Stimulated activated CD4-positive, alpha-beta T cell treated with anti-CD3 and anti-CD28 coated beads, Interleukin-2, amount 100 ng/mL, for 48 hours (primary cell): ENCODE measurements at places on chromosomes 3 and 15.

GRCh38 chr3:55899887-55900286 is 412.8 kb upstream of the WNT5A start:
- no peak for DNase-seq

DNA sequence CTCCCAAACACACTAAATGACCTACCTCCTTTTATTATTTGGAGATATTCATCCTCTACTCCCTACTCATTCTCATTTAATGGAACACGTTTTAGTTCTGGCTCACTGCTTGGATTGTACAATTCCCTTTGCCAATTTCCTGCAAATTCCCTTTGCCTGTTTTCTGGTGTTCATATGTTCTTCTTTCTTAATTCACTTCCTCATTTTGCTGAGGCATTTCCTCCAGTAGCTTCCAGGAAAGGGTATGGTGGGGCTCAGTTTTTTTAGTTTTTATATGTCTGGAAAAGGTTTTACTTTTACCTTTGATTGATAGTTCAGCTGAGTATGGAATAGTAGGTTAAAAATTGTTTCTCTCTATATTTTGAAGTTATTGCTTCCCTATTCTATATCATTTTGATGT is 143.6 kb upstream of the GOLIM4 start:
- no peak for DNase-seq

- DNase-seq, result no peak
Observed at GRCh38 chr15:56838085-56838484, 80.4 kb upstream of the TCF12 start.

- no peak for DNase-seq
Observed at GRCh38 chr3:45874677-45875346, 11.5 kb upstream of the CCR9 start.

DNA sequence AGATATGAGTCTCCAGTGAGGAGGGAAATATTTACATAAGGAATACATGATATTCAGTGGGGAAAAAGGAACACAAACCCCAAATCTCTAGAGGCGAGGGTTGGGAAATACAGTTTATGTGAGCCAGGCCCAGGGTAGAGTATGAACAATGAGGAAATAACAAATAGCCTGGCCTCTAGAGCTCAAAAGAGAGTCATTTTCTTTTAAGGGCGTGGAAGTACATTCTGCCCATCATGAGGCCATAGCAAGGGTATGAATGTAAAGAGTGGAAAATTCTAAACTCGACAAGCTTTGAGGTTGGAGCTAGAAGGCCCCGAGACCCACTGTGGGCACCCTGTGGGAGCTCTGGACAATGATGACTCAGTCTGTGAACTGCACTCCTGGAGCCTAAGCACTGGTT is 27.8 kb upstream of the IGF2BP2 start:
- DNase-seq, result no peak

DNA sequence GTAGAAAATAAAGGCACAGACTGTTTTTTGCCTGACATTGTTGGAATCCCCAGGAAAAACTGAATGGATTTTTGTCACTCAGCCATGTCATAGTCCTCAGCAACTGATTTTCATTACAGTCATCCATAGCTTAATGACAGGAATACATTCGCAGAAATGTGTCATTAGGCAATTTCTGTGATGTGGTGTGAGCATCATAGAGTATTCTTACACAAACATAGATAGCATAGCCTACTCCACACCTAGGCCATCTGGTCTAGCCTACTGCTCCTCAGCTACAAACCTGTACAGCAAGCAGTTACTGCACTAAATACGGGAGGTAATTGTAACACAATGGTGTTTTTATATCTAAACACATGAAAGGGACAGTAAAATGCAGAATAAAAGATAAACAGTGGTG is 34.4 kb upstream of the FBN1 start:
- DNase-seq, result no peak

DNA sequence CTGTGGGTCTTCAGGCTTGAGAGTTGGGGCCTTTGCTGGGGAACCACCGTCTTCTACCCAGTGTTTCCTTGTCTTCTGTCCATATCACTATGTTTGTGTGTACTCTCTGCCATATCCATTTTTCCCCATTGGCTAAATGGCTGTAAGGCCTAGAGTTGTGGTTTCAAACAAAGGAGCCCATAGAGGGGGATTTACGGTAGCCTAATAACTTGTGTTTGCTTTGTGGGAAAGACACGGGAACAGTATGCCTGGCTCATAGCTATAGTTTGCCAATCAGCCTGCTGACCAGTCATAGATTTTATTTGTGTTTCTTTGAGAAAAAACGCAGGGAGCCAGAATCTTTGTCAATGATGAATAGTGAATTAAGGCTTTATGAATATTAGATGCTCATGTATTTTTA is 554.8 kb downstream of the NAALADL2 start:
- DNase-seq, result no peak

DNA sequence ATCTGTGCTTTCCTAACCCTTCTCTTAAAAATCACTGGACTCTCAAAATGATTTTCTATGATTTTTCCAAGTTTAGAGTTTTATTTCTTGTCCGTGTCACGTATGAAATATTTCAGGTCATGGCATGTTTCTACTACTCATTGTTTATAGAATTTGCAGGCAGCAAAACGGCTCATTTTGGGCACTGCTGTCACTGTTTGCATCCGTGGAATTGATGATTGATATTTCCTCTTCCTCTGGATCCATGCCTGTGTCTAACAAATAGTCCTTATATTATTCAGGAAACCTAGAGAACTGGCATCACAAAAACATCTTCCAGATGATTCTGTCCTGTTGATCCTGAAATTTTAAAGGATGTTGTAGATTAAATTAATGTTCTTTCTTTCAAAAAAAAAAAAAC is 47.6 kb downstream of the LARS2 start:
- DNase-seq, result no peak

DNA sequence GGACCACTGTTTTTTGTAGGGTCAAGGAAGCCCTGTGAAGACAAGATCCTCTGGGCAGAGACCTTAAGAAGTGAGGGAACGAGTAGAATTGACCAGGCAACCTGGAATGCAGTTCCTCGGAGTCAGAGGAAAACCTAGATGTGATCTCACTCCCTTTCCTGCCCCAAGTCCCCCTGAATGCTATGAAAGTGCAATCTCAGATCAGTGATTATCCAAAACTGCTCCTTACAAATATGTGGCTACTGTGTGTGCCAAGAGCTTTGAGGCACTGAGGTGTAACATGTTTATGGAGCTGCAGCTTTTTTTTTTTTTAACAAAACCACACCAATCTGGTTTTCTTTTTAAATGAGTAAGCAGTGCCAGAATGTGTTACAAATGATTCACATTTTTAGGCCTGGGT is 35.8 kb downstream of the THSD4 start:
- DNase-seq, result no peak

GRCh38 chr3:19885468-19885867 is 48.5 kb downstream of the EFHB start:
- DNase-seq, result no peak

DNA sequence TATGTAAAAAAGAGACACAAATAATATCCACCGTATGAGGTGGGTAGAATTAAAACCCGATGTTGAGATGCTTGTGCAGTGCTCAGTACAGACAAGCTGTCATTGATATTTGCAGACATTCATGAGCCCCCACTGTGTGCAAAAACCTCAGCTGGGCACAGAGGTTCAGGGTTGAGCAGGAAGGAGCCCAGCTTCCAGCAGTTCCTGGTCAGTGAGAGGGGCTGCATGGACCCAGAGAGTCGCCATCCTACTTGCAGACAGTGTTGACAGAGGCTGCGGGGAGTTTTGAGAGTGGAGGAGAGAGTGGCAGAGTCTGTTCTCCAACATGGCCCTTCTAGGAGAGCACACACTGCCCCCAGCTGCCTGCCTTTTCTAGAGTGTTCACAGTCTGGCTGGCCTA is 6.1 kb upstream of the LTF start:
- no peak for DNase-seq

- DNase-seq, result no peak
Observed at GRCh38 chr3:145865399-145866018, 295.5 kb downstream of the PLOD2 start.

GRCh38 chr15:78263907-78264303 is 457 bp upstream of the DNAJA4 start:
- no peak for DNase-seq

- peak; percentile 38 for DNase-seq
Observed at GRCh38 chr3:44323341-44323955, 15.1 kb upstream of the TCAIM start.

DNA sequence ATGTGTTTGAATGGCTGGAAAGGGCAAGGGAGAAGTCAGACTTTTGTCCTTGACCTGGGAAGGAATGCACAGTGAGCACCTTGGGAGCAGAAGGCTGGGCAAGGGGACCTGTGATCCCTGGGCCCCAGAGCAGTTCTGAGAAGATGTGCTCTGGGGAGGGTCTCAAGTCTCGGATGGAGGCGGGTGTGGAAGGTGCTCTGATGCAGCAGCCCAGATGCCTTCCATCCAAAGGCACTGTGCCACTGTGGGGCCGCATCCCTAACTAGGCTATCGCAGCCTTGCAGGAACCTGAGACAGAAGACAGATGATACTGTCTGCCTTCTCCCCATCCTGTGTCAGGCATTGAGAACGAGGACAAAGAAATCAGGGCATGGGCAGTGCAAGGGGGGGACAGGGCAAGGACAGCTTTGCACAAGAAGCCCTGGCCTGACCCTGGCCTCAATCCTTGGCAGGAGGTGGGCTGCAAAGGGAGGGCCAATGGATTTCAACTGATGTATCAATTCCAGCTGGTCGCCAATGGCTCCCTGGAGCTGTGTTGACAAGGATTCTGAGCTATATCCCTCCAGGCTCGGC is 14.6 kb upstream of the PRKCD start:
- no peak for DNase-seq

DNA sequence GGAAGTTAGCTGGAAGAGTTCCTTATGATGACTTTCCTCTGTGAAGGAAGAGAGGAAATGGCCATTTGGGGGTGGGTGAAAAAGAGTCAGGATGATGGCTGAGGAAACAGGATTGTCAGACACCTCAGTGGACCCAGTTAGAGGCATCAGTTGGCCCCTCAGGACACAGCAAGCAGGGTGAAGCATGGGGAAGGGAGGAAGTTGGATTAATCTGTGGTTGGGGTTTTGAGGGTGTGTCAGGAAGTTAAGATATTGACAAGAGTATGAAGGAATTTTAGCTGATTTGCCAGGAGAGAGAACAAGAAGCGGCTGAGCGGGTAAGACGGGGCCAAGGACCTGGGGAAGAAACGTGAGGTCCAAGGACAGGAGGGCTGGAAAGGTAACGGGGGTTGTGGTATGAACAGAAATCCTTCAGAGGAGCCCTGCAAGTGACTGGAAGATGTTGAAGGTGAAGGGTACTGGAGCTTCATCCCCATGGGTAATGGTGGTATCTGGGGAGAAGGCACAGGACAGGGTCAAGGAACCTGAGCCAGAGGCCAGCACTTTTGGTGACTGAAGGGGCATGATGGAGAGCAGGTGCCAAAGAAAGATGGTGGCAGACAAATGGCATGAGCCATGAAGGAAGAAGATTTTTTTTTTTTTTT is 2.7 kb downstream of the UQCC5 start:
- DNase-seq, result no peak

DNA sequence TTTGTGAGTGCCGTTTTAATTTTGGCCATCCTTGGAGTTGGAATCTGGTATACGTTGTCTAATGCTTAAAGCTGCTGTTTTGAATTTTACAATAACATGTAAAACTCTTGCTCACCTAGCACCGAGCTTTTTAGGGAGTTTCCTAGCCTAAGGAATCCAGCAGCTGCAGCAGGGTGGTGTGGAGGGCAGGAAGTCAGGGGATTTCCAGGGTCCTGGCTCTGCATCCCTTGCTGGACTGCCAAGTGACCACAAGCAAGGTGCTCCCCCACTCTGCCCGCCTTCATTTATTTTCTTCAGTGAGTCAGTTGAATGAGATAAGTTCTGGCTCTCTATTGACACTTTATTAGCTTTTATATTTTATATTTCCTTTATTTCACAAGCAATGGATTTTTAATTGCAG is 113.7 kb downstream of the ATG7 start:
- no peak for DNase-seq

- no peak for DNase-seq
Observed at GRCh38 chr3:57982561-57983243, 25.5 kb upstream of the FLNB start.
